Esophagus mucosa (tissue), 1 donor: ENCODE measurements at places on chromosomes 6 and 20. TPM values are rescaled to one million over a fixed set of nuclear protein-coding genes. Genes with fewer than 3 reads are reported as not detected.

GRCh38 chr20:47576516-47577033 lies 74.9 kb downstream of the NCOA3 start:
- ATAC-seq = peak; percentile 87

Gene TREM1
- total RNA-seq = 0.20 TPM

DNA sequence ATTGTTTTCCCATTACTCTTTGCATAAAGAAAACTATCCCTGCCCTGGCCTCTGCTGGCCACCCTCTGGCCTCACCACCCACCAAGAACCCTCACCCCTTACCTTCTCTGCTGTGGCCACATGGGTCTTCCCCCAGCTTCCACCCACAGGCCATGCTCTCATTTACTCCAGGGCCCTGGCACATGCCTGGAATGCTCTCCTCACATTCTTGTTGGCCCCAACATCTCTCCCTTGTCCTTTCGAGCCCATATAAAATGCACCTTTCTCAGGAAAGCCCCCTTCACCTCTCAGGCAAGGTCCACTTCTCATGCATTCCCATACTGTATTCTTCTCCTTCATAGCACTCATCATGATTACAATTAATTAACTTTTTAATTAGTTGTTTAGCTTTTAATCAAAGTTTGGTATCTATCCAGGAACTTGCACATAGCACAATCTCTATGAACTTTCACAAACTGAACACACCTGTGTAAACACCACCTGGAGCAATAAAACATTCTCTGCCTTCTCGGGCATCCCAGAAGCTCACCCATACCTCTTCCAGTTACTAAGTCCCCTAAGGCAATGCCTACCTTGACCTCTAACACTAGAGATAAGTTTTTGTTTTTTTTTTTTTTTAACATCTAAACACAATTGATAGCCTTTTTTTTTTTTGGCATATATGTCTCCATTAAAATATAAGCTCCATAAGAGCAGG lies 617.2 kb downstream of the PTPRT start:
- no peak for ATAC-seq

Gene CPXM1
- total RNA-seq = 2.0 TPM

DNA sequence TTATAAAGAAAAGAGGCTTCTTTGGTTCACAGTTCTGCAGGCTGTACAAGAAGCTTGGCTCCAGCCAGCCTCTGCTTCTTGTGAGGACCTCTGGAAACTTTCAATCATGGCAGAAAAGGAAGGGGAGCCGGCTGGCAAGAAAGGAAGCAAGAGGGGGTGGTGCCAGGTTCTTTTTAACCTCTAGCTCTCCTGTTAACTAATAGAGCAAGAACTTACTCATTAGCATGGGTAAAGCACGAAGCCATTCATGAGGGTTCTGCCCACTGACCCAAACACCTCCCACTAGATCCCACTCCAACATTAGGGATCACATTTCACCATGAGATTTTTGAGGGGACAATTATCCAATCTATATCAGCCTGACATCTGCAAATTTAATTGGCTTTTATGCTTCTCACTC lies 347.1 kb downstream of the GRIK2 start:
- ATAC-seq = no peak
